Hippocampal formation (tissue), 2 donors: ENCODE measurements at places on chromosomes 7 and 10.

GRCh38 chr7:7369134-7369533 lies 166.5 kb downstream of the COL28A1 start:
- no peak for DNase-seq

DNA sequence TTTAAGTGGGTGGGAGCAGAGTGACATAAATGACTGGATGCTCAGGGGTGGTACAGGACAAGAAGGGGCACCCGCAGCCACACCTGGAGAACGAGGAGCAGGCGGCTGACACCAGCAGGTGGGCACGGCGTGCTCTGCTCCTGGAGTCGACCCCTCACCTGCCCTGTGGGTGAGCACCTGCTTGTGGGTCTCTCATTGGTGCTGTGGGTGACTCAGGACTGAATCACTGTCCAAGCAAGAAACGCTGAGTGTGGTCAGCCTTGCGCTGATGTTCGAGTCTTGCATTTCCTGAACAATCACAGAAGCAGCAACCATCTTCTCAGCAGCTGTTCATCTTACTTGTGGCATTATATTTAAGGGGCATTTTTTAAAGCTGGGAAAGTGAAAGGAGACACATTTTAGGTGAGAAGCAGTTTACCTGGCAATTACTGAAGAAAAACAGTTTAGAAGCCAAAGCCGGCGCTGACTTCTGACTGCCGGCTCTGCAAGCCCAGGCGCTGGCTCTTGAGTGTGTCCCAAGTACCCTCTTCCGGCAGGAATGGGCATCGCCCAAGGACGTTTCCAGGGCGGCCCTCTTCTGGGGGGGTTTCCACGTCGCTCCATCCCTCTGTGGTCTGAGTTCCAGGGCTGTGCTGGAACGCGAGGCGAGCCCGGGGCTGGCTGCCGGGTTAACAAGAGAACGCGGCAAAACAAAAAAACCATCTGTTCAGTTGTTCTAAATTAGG lies 145.2 kb upstream of the PFKP start:
- no peak for DNase-seq

GRCh38 chr10:81848514-81848913 lies 26.5 kb upstream of the NRG3 start:
- no peak for DNase-seq

- no peak for DNase-seq
Measured at GRCh38 chr10:124106241-124106879, 13.0 kb upstream of the CHST15 start.
